Activated naive CD4-positive, alpha-beta T cell treated with anti-CD3 and anti-CD28 coated beads for 36 hours (primary cell): ENCODE measurements at places on chromosomes 5 and 9.

- DNase-seq = no peak
These were observed 193.4 kb downstream of the ARRDC3 start for GRCh38 chr5:91189480-91190313.

- DNase-seq = no peak
These were observed 34.3 kb upstream of the RNF130 start for GRCh38 chr5:180105827-180106312.

DNA sequence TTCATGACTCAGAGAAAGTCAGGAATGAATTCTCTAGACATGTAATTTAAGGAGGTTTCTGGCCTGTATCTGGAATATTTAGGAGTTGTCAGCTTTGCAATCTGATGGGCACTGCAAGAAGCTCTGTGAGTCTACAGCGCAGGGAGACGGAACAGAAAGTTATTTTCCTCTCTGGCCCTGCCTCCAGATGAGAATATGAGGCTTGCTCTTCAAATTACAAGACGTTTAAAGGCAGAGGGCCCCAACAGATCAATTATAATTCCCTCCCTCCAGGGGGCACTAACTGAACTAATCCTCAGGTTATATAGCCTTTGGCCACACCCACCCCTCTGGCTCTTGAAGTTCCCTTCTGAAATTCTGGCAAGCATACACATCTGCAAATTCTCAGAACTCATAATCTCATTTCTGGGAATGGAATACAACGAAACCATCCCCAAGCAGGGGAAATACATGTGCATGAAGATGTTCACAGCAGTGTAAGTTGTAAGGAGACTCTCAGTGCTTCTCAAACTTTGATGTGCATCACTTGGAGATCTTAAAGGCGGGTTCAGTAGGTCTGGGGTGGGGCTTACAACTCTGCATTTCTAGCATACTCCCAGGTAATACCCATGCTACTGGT lies 307.6 kb downstream of the CWC27 start:
- DNase-seq = peak; percentile 65

- DNase-seq = no peak
These were observed 456.7 kb downstream of the ZNF608 start for GRCh38 chr5:124289641-124290311.

DNA sequence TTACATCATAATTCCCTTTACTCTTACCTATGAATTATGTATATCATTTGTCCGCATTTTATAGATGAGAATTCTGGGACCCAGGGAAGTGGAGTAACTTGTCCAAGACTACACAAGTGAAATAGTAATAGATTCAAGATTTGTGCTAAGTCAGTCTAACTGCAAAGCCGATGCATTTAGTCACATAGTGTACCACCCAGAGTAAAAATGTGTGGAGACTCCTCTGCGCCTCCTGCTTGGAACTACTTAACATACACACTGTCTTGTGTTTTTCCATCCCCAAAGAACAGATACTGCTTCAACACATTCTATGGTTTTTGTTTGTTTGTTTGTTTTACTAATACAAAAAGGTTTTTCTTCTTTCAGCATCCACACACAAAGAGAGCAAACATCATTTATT lies 729.8 kb downstream of the PRELID2 start:
- no peak for DNase-seq

DNA sequence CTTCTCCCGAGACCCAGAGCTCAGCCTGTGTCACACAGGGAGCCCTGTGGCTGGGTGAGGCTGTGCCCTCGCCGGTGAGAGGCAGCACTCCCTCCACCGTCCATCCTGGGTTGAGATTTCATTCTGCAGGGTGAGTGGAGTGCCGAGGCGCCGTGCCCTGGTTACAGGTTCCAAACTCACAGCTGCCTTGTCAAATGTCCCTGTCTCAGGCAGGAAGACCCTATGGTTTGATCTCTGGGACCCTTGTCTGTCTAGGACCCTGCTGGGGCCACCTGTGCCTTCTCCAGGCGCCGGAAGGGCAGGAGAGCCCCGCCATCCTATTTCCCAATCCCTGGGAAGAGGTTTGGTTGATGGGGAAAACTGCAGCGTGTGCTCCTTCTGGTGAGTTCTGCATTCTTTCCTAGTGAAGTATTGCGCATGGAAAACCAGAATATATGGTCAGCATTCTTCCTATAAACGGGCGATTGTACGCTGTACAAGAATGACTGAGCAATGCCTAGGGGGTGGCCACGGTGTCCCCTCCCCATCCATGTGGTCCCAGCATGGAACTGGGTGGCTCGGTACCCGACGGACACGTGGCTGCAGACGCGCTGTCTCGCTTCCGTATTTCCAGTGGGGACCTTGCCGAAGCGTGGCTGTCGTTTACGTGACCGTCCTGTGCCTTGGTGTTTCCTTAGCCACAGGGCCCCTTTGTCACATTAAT lies 95.9 kb upstream of the COL5A1 start:
- no peak for DNase-seq

DNA sequence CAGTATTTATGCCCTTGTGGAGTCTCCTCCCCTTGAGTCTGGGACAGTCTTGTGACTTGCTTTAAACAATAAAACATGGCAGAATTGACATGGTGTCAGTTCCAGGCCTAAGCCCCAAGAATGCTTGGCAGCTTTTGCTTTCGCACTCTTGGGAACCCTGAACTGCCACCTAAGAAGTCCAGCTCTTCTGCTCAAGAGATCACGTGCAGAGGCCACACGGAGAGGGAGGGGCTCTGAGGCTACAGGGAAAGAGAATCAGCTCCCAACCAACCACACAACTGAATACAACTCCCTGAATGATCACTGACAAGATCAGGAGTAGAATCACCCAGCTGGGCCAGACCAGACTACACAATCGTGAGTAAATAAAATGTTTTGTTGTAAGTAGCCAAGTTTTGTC lies 97.6 kb downstream of the MED27 start:
- DNase-seq = no peak

DNA sequence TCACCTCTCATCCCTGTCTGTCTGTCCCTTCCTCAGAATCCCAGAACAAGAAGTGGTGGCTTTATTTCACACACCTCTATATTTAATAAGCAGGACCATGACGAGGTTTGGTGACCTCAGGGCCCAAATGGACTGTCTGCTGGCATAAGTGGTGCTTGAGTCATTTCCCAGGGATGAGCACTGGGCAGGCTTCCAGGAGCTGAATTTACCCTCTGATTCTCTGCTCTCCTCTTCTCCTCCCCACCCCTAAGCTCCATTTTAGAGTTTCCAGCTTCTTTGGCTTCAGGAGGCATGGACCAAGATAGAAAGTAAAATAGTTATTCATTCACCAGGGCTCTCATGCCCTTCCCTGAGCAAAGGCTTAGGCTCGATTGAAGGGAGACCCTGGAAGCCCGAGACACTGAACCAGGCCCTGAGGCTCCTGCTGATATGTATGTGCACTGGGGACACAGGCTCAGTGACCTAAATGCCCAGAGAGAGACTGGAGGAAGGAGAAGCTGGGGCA lies 69.1 kb downstream of the PPARGC1B start:
- DNase-seq = no peak

GRCh38 chr5:160359816-160360215 lies 10.6 kb downstream of the C1QTNF2 start:
- DNase-seq = no peak

- DNase-seq = no peak
These were observed 42.3 kb upstream of the CXXC5 start for GRCh38 chr5:139605887-139606286.

GRCh38 chr9:105678163-105678562 lies 15.9 kb downstream of the TAL2 start:
- DNase-seq = no peak

- DNase-seq = no peak
These were observed 75.2 kb downstream of the F2RL2 start for GRCh38 chr5:76547891-76548524.

- DNase-seq = no peak
These were observed 42.7 kb downstream of the NCS1 start for GRCh38 chr9:130214776-130215340.

- DNase-seq = no peak
These were observed 59.1 kb upstream of the CTNNA1 start for GRCh38 chr5:138694146-138694545.

GRCh38 chr9:10005206-10005605 lies 607.6 kb downstream of the PTPRD start:
- DNase-seq = no peak

DNA sequence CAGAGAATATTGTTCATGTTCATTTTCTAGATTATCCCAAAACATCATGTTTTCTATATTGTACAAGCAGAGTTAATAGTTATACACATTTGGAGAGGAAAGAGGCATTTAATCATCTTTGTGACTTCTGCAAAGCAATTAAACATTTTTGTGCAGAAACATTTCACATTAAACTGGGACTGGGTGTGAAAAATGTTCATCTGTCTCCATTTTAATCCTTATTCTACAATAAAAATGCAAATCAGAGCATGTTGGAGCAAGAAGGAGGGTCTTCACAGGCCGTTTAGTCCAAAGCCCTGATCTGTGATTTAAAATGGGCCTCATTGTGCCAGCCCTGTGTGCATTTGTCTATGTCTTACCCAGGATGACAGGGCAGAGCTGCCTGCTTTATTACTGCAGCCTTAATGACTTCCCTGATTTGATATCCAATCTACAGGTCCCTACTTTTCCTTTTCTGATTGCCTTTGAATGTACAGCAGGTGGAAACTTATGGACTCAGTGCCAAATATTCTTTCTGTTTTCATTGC lies 183.5 kb downstream of the CAVIN4 start:
- no peak for DNase-seq

GRCh38 chr5:171365351-171365750 lies 22.3 kb upstream of the NPM1 start:
- DNase-seq = no peak

DNA sequence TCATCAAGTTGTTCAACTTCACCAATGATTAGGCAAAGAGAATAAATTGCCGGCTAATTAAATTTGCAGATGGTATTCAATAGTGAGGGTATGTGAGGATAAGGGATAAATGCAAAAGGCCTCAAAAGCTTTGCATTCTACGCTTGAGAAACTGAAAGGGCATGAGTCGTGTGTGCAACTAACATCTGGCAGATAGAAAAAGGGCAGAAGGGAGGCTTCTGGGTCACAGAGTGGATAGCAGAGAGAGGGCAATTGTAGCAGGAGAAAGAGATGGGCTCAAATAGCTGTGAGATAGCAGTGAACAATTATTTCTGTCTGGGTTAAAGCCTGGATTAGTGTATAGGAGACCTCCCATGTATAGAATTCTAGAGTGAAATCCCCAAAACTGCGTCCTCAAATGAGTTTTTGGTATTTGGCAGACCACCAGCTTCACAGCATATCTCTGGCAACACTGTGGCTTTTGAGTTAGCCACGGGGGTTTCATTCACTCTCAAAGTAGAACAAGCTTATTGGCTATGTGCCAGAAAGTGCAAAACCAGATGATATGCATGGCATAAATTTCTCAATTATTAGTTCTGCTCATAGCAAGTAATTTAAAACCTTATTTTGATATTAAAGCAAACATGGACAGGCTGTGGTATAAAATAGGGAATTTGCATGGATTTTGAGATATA lies 586.3 kb downstream of the BRINP1 start:
- DNase-seq = no peak

GRCh38 chr9:105698348-105698870 lies 4.1 kb downstream of the TMEM38B start:
- no peak for DNase-seq

DNA sequence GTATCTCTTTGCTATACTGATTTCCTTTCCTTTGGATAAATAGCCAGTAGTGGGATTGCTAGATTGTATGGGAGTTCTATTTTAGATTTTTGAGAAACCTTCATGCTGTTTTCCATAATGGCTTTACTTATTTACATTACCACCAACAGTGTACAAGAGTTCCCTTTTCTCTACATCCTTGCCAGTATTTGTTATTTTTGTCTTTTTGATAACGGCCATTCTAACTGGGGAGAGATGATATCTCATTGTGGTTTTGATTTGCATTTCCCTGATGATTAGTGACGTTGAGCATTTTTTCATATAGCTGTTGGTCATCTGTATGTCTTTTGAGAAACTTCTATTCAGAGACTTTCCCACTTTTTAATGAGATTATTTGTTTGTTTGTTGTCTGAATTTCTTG lies 25.8 kb downstream of the NADK2 start:
- DNase-seq = no peak

GRCh38 chr5:41457094-41457493 lies 53.3 kb downstream of the PLCXD3 start:
- DNase-seq = no peak

GRCh38 chr5:89315286-89316100 lies 432.5 kb upstream of the MEF2C start:
- no peak for DNase-seq

- DNase-seq = no peak
These were observed 16.1 kb downstream of the AMBP start for GRCh38 chr9:114061830-114062474.

DNA sequence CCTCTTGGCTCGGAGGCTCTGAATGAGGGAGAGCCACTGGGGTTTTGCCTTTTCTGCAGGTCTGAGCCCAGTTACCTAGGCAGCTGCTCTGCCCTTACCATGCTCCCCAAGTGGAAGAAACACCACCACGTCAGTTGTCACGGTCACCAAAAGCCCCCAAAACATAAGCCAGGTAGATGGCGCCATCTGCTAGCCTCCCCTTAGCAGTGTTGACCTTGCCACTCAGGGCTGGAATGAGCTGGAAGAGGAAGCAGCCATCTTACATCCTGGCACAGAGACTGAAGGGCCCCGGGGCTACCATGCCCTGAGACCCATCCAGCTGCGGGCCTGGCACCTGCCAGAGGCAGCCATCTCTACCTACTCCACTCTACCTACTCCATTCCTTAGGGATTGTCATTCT lies 7.4 kb downstream of the ZER1 start:
- peak; percentile 37 for DNase-seq

- DNase-seq = no peak
These were observed 103.5 kb downstream of the GCNT1 start for GRCh38 chr9:76562511-76562911.

GRCh38 chr5:115888027-115888426 lies 46.3 kb downstream of the AP3S1 start:
- DNase-seq = no peak

GRCh38 chr5:150577378-150578139 lies 62.9 kb upstream of the SYNPO start:
- DNase-seq = no peak

- no peak for DNase-seq
These were observed 42.7 kb downstream of the SECISBP2 start for GRCh38 chr9:89361031-89361430.

GRCh38 chr5:158451203-158451992 lies 592.5 kb upstream of the CLINT1 start:
- no peak for DNase-seq

DNA sequence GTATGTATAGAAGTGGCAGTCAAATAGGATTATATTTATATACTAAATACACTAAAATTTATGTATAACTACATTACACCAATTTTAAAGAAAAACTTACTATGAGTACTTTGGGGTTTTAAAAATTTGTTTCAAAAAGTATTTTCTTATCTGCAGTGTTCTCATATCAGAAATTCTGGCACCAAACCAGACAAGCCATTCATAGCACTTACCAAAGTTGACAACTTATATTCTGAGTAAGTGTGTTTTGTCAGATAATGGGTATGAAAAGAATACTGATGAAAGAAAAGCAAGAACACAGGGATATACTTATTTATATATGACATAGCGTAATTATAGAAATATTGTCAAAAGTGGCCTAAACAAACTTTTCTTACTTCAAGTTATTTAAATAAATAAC lies 67.5 kb downstream of the SPEF2 start:
- DNase-seq = no peak
